ENCODE measurements at places on chromosomes 12 and 14.

GRCh38 chr14:76201162-76201561 is 49.4 kb downstream of the GPATCH2L start:
- no peaks in the 10 kb centered on the region for H3K4me1 ChIP-seq
- H3K27me3 ChIP-seq: no peaks in the 10 kb centered on the region
- no peak overlapping the region for H3K4me3 ChIP-seq

- H3K36me3 ChIP-seq: no peaks in the 10 kb centered on the region
- H3K27ac ChIP-seq: no peak overlapping the region
- H3K27me3 ChIP-seq: no peaks in the 10 kb centered on the region
- H3K4me1 ChIP-seq: no peaks in the 10 kb centered on the region
- no peak for DNase-seq
Measured at GRCh38 chr12:66500841-66501240, 178.0 kb downstream of the GRIP1 start.

GRCh38 chr12:67773896-67774295 is 125.4 kb downstream of the DYRK2 start:
- no peak overlapping the region for H3K27ac ChIP-seq
- no peaks in the 10 kb centered on the region for H3K36me3 ChIP-seq
- H3K27me3 ChIP-seq: no peaks in the 10 kb centered on the region
- no peak for DNase-seq
- H3K4me1 ChIP-seq: no peaks in the 10 kb centered on the region

DNA sequence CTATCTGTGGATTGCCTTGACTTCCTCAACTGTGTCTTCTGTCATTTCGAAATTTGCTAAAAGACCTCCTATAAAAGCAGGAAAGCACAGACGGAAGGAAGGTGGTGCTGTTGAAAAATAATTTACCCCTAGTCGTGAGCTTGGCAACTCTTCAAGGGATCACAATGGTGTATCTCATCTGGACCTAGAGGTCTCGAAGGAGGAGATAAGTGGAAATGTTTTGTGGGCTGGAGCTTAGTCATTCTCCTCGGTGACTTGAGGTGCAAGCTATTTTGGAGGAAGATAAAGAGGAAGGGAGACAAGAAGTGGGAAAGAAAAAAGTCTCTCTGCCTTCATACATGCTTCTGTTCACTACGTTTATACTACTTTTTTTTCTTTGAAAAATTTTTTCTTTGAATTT is 89.9 kb downstream of the FLRT2 start:
- H3K4me1 ChIP-seq: no peaks in the 10 kb centered on the region
- H3K27me3 ChIP-seq: no peaks in the 10 kb centered on the region
- DNase-seq: no peak
- H3K4me3 ChIP-seq: no peak overlapping the region
- peaks cover 11% of the 10 kb centered on the region for H3K36me3 ChIP-seq
- no peak overlapping the region for H3K27ac ChIP-seq

DNA sequence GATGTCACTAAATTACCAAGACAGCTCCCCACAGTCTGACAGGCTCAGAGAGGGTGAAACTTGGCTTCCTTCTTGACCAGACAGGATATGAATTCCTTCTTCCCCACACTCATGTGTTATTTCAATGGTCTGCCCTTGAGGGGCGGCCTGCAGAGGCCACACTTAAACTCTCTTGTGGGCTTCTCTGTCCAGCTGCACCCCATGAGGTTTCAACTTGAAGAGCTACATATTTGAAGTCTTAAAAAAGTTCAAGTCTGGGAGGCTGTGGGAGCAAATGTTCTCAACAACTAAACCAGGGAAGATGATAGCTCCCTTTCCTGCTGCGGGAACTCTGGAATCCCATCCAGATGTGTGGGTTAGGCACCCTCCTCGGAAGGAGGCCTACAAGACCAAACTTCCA is 98.3 kb downstream of the TTC7B start:
- H3K36me3 ChIP-seq: no peaks in the 10 kb centered on the region
- no peaks in the 10 kb centered on the region for H3K27me3 ChIP-seq
- DNase-seq: no peak
- H3K4me3 ChIP-seq: no peak overlapping the region
- no peak overlapping the region for H3K27ac ChIP-seq
- no peaks in the 10 kb centered on the region for H3K4me1 ChIP-seq
